ENCODE measurements at places on chromosomes 16 and 17.
A peak's percentile ranks its signal among the peaks of the same experiment; 100 is the strongest.

DNA sequence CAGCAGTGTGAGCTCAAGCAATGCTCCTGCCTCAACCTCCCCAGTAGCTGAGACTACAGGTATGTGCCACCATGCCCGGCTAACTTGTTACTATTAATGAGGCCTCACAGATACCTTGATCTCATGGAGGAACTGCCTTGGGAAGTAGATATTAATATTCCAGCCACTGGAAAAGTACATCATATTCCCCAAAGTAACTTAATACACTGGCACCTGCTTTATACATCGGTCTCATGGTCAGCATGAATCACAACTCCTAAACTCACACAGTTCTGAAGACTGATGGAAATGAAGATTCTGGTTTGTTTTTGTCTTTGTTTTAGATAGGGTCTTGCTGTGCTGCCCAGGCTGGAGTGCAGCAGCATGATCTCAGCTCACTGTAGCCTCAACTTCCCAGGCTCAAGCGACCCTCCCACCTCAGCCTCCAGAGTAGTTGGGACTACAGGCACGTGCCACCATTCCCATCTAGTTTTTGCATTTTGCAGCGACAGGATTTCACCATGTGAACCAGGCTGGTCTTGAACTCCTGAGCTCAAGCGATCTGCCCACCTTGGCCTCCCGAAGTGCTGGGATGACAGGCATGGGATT, 28.2 kb downstream of the ADCY9 start:
- no peak for DNase-seq

- DNase-seq = peak; percentile 57
Measured at GRCh38 chr16:84115919-84116719, 623 bp downstream of the MBTPS1 start.

- no peak for DNase-seq
Measured at GRCh38 chr17:29237476-29238132, 9.1 kb upstream of the CRYBA1 start.

DNA sequence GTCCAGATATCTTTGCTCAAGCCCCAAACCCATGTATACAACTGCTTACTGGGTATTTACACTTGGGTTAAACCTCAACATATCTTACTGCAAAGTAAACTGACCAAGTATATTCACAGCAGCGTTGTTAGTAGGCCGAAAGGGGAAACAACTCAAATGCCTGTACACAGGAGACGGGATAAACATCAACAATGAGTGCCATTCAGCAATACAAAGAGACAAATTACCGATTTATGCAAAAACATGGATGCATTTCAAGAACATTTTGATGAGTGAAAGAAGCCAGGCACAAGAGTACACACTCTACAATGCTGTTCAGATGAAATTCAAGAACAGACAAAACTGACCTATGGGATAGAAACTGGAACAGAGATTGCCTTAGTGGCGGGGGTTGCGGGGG, 136.3 kb upstream of the CACNG3 start:
- DNase-seq = no peak

DNA sequence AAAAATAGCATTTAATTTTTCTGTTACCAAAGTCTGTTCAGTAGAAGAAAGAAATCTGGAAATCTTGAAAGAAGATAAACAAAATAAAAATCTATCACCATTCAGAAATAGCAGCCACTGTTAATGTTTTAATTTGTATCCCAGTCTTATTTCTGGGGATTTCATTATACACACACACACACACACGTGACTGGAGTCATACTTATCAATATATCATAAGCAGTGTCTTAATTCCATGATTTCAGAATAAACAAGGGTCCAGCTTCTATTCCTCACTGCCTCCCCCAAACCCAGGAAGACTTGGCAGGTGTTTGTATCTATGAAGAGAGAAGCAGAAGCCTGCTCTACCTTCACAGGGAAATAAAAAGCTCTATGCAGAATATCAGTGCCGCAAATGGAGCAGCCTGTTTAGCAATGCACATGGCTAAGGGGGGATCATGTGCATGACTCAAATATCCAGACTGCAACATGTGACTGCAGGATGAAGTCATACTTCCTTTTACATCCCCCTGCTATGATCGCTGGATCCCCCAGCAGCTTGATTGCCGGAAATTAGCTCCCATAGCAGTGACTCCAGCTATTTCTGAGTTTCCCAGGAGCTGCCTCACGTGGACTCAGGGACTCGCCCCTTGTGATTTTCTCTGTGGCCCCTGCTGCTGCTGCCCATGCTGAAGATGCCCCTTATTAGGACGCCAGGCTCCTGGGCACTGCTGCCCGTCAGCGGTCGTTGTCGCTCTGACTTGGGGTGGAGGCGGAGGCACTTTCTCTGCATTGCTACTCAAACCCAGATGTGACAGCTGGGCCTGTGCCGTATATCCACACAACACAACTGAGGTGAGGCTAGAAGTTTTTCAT, 341.0 kb downstream of the CPPED1 start:
- no peak for DNase-seq

- no peak for DNase-seq
Measured at GRCh38 chr17:68542698-68543463, 30.7 kb downstream of the PRKAR1A start.

DNA sequence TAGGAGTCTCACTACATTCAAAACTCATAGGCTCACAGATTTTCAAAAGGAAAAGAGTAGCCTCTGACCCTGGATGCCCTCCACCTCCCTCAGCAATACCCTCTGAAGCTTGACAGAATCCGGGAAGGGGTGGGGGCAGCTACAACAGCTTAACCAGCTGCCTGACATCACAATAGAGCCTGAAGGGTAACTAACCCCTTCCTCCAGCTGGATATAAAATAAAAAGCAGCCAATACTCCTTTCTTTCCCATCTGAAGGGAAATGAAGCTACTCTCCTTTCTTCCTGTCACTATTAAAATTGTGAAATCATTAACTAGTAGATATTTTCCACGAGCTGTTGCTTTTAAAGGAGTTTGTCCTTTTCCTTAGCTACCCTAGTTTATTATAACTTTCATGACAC, 24.0 kb downstream of the USP31 start:
- DNase-seq = no peak

DNA sequence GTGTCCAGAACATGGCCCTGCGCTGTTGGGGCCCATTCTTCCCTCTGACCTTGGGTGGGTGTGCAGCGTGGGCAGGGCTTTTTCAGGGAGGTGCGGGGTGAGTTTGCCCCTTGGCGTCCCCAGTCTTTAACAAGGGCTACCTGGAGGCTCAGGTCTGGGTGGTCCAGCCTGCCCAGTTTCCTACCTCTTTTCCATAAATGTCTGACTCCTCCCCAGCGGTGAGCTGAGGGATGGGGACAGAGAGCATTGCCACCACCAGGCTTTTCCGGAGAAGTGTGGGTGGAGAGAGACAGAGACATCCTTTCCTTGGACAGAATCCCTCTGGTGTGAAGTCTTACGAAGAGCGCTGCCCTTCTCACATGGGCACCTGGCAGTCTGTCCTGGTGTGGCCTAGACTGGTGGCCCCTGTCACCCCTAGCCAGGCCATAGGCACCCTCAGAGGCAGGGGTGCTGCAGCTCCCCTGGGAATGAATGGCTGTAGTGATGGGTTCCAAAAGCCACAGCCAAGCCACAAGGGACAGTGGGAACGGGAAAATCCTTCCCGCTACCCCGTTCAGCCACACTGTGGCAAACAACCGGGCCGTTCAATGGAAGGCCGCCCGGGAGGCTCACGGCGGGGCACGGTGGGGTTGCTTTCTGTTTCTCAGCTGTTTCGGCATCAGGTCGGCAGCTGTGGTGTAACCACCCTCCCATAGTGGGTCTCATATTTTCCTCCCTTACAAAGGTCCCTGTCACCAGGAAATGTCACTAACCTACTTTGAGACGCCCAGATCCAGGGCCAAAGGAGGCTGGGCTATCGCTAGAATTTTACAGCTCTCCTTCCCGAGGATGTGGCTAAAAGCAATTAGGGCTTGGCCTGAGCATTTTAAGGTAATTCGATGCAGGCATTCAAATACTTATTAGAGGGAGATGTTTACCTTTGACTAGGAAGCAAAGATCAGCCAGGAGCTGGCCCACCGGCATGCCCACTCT, 61.9 kb upstream of the GSE1 start:
- DNase-seq = no peak

GRCh38 chr17:28982131-28982793, 23.6 kb downstream of the SEZ6 start:
- DNase-seq = peak; percentile 83
